ENCODE measurements at places on chromosomes 7 and 10. TPM values are rescaled to one million over a fixed set of nuclear protein-coding genes. Genes with fewer than 3 reads are reported as not detected.

- no peak for DNase-seq
Measured at GRCh38 chr7:1888425-1888824, 218.3 kb downstream of the ELFN1 start.

DNA sequence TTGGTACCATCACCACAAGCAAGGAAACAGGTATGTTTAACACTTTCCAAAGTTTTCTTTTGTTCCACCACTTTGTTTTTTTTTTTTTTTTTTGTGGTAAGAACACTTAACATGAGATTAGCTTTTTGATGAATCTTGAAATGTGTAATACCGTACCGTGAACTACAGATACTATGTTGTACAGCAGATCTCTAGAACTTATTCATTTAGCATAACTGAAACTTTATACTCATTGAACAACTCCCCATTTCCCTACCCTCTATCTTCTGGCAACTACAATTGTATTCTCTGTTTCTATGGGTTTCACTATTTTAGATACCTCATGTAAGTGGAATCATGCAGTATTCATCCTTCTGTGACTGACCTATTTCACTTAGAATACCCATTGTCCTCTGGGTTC, 162.7 kb upstream of the ITGB1 start:
- no peak for DNase-seq

- no peak for DNase-seq
Measured at GRCh38 chr7:29946428-29947186, 43.0 kb downstream of the SCRN1 start.

DNA sequence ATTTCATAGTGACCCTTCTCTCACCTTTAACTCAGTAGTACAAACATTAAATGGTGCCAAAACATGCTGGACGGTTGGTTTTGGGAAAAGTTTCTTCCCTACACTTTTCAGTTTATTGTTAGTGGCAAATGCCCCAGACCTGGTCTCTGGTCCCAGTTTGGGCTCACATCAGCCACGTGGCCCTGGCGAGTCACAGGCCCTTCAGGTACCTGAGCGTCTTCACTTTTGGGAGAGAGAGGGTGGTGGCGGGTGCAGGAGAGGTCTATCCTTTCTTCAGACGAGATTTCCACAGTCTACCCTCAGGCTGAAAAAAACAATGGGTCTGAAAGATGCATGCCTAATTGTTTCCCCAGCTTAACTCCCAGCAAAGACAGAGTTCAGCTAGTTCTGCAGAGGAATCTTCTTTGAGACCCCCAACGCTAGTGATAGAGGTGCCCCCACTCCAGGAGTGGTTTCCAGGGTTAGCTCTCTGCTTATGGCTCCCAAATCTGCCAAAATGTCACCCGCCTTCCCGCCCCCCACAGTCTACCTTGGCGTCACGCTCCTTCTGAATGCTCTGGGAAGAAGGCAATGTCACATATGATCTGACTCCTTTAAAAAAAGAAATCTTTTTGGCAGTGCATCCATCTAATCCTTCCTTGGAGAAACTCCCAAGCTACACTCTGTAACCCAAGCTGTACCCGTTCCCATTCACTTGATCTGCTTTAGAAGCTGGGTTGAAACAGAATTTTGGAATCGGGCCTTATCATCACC, 384.8 kb upstream of the FOXK1 start:
- no peak for DNase-seq

VCL gene
- 96.6 TPM for total RNA-seq

All from Caki2 (cell line).